AG04450 (cell line): ENCODE measurements at places on chromosomes 16 and 17.

DNA sequence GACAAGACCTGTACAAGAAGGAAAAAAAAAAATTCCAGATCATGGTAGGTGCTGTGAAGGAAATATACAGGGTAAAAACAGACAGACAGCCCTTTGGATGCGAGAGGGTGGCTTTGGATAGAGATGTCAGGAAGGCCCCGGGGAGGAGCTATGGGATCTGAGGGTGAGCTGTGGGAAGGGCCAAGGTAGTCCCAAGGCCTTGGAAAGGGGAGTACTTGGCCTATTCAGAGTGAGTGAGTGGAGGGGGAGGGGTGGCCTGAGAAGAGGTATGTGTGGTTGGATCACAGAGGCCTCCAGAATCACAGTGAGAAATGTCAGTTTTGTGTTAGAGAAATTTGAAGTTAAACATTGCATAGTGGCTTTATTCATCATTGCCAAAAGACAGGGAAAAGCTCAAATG is 31.2 kb upstream of the AKTIP start:
- no peak for DNase-seq

GRCh38 chr17:77965352-77965751 is 6.8 kb downstream of the TNRC6C start:
- DNase-seq: no peak

DNA sequence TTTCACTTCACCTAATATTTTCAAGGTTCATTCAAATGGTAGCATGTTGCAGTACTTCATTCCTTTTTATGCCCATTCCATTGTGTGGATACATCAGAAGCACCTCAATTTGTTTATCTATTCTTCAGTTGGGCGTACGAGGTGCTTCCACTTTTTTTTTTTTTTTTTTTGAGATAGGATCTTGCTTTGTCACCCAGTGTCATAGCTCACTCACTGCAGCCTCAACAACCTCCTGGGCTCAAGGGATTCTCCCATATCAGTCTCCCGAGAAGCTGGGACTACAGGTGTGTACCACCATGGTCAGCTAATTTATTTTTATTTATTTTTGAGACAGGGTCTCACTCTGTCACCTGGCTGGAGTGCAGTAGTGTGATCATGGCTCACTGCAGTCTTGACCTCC is 22.5 kb upstream of the SPNS3 start:
- DNase-seq: no peak

GRCh38 chr16:77868478-77868877 is 80.1 kb downstream of the VAT1L start:
- DNase-seq: no peak

DNA sequence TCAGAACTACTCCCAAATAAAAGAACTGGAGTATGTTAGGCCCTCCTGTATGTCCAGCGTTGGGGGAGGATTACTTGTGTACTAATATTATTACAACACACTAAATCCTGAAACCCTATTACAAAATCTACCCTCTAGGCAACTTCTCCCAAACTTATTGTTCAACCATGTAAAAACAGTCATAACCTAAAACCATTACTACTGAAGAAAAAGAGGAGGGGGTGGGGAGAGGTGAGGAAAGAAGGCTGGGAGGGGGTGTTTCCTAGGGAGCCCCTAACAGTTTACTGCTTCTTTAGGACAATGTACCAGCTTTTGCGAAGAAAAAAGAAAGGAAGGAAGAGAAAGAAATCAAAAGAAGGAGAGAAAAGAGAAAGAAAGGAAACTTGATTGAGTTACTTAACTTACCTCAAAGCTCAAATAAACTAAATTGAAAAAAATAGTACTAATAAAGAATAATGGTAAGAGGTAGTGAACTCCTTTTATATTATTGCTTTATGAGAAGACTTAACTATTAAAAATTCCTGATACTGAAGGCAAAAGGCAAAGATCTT is 2.3 kb downstream of the SALL1 start:
- no peak for DNase-seq

GRCh38 chr16:76303637-76304314 is 26.6 kb downstream of the CNTNAP4 start:
- no peak for DNase-seq

DNA sequence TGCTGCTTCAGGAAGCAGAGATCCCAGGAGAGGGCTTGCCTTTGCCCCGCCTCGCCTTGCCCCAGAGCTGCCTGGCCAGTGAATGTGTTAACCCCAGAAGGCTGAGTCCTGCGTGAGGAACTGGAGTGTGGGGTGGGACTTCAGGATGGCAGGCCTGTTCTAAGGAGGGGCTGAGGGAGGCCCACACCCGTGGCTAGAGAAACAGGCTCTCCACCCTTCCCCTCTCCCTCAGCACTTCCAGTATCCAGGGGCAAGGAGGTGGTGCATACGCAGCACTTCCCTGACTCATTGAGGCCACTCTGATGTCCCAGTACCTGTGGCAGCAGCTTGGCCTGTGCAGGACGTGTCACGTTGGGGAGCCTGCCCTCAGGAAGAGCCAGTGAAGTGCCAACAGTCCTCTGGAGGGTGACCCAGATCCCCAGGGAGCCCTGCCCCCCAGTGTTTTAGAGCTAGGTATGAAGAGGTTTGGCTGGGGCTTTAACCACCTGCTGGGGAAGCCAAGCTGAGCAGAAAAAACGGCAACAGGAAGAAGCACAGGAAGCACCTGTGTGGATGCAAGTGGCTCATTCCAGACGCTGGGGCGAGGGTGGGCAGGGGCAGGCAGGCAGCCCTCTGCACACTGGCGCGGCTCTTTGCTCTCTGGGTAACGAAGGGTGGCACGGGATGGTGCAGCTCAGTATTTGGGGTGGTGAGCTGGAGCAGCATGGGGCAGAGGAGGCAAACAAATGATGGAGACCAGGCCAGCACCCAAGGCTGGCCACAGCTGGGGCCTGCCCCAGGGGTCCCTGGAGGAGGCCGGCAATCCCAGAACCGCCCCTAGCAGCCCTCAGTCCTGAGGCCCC is 14.7 kb upstream of the CTCF start:
- DNase-seq: no peak

GRCh38 chr16:75445298-75445697 is 12.0 kb upstream of the CFDP1 start:
- DNase-seq: no peak

DNA sequence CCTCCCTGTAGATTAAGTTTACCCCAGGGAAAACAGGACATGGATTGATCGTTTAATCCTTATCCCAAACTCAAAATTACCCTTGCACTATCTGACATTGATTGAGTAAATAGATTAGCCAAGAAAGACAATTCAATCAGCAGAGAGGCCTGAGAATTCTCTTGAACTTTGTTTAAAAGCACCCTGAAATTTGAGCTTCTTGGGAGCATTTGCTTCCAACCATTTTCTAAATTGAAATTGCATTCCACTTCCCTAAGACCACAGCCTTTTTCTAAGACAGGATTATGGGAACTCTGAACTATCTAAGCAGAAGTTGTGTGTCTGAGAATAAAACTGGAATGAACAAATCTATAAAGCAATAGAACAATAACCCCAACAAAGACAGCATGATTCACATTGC is 76.6 kb upstream of the TNRC6A start:
- no peak for DNase-seq

GRCh38 chr16:57592591-57593003 is 35.8 kb upstream of the ADGRG1 start:
- DNase-seq: no peak

- no peak for DNase-seq
These were observed 243.2 kb upstream of the GSE1 start for GRCh38 chr16:85369741-85370528.

GRCh38 chr17:65509032-65509431 is 52.4 kb downstream of the AXIN2 start:
- DNase-seq: no peak

DNA sequence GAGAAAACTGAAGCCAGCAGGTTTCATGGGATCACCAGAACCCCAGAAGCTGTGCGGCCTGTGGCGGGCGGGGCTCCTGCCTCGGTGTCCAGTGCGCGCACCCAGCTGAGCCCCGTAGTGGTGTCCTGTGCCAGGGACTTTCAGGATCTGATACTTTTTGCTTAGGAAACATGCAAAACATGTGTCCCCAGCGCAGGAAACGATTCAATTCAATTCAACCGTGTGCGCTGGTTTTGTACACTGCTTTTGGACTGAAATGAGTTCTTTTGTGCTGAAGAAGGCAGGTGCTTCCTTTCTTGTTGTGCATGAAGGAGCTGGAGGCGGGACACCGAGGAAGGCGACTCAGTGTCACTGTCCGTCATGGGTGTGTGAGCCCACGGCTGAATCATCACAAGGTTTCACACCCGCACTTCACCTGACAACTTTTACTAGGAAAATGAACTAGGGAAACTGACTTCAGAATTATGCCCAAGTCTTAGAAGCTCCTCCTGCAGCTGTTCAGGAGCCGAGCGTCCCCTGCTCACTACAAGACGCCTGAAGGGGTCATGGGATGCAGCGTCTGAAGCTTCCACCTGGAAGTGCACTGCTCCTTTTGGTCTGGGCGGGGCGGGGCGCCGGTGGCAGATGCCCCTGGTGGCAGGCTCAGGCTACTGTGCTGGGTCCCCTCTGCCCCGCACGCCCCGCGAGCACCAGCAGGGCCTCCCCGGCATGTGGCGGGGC is 31.4 kb upstream of the ZNF750 start:
- DNase-seq: no peak

GRCh38 chr17:49213399-49213798 is 2.9 kb downstream of the ABI3 start:
- DNase-seq: no peak

DNA sequence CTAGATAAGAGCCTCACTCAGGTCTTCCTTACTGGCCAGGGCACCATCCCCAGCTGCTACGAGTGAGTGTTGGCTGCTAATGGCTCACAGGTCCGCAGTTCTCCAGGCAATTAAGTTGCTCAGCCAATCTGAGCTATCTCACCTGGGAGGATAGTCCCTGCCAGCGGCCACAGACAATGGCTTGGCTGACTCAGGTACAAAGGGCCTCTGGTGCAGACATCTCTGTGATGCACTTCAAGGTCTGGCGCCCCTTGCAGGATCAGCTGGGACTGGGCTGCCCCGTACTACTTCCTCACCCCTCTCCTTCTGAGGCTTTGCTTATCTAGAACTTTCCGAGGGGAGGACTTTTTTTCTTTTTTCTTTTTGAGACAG is 49.2 kb upstream of the EMP2 start:
- DNase-seq: no peak

GRCh38 chr17:82457929-82458178 is 687 bp upstream of the NARF start:
- no peak for DNase-seq

DNA sequence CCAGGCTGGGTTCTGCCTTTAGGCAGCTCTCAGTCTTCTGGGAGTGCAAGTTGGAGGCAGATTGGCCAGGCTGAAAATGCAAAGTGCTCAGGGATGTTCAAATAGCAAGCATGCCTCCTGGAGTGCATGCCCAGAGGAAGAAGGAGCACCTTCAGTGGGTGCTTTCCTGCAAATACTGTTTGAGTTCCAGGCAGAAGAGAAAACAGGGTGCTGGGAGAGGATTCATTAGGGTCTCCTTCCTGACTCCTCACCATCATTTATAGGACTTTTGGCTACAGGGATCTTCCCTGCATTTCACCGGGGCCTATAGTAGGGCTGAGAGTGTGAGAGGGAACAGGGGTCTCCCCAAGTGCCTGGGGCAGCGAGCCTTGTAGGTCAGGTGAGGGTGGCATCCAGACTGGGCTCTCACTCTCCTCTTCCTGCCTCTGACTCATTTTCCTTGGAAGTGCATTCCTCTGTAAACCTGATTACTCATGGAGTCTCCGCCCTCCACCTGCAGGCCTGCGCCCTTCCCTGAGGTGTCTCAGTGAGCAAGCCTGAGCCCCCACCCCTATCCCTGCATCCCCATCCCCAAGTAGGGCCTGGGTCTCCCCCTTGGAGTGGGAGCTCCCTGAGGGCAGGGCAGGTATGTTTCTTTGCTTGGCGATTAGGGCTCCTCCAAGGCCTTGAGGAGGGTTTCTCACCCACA is 17.1 kb upstream of the TNS4 start:
- DNase-seq: no peak

DNA sequence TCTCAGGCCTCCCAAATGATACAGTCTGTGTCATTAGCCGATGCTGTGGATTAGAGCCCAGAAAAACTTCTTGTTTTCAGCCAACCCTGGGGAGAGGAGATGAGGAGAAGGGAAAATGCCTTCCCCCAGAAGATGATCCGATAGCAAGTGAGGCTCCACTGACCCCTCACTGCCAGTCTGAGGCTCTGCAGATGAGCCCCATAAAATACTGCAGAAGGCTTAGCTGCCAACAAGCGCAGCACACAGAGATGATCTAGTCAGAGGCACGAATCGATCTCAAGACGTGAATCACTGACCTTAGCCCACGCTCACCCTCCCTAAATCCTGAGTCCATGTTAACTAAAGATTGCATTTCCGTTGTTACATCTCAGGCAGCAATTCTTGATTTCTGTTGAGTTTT is 31.5 kb downstream of the SALL1 start:
- DNase-seq: no peak

- DNase-seq: no peak
These were observed 33.4 kb downstream of the TRAF4 start for GRCh38 chr17:28777178-28777577.

DNA sequence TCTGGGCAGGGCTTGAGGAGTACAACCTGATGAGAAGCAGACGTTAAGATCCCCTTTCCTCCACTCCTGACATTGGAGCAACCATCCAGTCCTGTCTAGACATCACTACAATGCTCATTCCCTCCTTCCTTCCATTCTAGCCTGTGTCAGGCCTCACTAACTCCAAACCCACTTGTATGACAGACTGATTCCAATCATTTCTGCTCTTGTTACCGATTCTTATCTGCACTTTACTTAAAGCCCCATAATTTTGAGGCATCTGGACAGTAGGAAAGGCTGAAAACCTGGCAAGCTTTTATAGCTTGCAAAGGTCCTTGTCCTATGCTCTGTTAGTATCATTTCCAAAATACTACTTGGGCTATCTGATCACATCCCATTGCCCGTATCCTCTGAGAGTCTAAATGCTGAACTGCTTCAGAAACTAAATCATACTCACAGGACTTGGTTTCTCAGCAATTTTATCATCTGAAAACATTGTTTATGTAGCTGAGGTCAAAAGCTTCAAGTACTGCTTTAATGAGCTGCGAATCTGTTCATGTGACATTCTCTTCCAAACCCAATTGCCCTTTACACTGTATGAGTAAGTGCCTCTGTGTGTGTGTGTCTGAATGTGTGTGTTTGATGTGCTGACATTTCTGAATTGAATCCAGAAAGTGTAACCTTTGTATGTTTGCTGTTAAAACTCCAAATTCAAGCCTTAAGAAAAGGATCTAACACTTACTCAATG is 57.2 kb upstream of the CACNG3 start:
- no peak for DNase-seq

DNA sequence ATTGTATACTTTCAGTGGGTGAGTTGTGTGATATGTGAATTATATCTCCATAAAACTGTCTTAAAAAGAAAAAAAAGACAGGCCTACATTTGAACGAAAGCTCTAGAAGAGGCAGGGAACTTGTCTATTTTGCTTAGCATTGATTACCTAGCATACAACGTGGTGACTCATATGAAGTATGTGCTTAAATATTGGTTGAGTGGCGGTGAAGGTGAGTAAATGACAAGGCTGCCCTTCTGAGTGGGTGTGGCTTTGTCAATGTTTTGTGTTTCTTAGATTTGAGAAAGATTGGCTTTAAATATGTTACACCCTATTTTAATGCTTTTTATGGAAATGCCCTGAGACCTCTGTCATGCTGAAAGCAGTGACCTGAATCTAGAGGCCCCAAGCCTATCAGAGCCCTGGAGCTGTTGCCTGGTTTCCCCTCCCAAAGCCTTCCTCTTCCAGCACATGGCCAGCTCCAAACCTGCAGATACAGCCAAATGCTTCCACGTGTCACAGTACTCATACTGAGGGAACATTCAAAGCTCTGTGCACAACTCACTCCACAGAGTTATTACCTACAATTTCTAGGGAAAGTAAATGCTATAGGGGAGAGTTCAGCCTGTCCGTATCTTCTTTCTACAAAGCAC is 260.0 kb downstream of the PHKB start:
- DNase-seq: no peak

GRCh38 chr16:81251871-81252270 is 13.4 kb downstream of the BCO1 start:
- no peak for DNase-seq
